ENCODE measurements at places on chromosomes 13 and 19.

DNA sequence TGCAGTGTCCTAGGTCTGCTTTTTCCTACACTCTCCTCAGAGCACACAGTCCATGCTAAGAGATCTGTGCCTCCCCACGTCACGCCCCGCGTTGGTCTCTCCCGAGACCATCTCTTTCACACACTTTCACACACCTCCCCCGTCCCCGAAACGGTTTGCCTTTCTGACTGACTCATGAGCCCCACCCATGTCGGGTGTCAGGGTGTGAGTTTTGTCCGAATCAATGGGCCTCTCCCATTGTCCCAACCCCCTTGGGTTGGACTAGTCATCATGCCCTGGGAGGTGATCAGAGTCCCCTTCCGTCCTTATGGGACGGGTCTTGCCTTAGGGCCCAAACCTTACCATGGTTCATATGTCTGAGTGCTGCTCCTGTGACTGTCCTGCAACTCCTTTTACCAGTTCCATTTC is 214.0 kb upstream of the HTR2A start:
- DNase-seq: no peak

- DNase-seq: no peak
These were observed 53.2 kb upstream of the TEX29 start for GRCh38 chr13:111267205-111267604.

- DNase-seq: no peak
These were observed 917.8 kb upstream of the PCDH20 start for GRCh38 chr13:62333466-62333865.

DNA sequence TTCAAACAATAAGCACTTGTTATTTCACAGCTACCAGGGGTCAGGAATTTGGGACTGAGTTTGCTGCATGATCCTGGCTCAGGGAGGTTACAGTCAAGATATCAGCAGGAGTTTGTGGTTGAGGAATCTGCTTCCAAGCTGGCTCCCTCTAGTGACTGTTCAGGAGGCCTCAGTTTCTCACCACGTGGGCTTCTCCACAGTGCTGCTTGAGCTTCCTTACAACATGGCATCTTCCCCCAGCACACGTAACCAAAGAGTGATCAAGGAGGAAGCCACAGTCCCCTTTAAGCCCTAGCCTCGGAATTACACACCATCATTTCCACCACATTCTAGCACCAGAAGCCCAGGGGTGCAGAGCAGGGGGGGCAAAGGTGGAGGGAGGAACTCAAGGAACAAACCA is 28.8 kb downstream of the CELF5 start:
- no peak for DNase-seq

DNA sequence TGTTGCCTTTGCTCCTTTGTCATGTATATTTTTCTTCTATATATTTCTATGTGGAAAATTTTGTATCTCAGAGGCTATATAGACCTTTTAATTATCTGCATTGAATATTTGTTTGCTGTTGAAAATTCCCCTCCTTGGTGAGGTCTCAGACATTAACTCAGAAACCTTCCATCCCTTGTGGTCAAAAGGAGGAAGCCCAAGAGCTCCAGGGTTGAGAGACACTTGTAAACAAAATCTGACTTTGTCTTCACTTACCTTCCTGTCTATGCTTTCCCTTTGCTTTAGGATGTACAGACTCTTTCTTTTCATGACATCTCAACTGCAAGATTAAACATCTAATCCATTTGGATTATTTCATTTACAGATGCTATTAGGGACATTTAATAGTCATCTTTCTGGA is 157.5 kb downstream of the PCDH20 start:
- no peak for DNase-seq

Data from iPS-NIHi11 (cell line).